ENCODE measurements at places on chromosomes 1 and 21.

DNA sequence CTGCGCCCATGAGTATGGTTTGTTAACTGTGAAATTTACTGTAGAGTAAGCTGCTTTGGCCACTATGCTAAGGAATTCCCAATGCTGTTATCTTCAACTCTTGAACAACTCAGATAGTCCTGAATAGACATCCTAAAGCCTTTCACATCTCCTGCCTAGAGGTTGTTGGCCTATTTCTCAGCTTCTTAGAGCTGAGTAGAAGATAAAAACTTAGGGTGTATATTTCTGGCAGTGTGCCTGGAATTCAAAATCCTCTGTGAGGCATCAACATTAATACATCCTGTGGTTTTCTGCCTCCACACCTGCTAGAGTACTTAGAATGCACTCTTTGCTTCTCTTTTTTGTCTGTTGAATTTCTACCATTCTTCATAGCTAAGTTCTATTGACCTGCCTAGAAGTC lies 45.8 kb upstream of the RC3H1 start:
- DNase-seq = no peak

DNA sequence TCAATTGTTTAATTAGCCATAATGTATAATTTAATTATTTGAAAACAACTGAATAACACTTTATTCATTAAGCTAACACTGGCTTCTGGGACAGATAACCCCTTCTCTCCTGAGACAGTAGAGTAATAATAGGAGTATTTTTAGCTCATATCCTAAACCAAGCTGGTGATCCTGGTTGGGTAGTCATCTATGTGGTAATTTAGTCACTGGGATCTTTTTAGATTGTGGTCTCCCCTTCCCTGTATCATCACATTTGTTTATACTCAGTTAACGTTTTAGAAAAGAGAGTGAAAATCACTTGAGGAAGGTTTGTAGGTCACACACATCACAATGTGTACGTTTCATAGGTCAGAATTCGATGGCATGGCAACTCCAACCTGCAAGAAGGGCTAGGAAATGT lies 1356.6 kb upstream of the ADGRL2 start:
- DNase-seq = no peak

- peak; percentile 25 for DNase-seq
Measured at GRCh38 chr1:193060938-193061337, 1.5 kb downstream of the RO60 start.

DNA sequence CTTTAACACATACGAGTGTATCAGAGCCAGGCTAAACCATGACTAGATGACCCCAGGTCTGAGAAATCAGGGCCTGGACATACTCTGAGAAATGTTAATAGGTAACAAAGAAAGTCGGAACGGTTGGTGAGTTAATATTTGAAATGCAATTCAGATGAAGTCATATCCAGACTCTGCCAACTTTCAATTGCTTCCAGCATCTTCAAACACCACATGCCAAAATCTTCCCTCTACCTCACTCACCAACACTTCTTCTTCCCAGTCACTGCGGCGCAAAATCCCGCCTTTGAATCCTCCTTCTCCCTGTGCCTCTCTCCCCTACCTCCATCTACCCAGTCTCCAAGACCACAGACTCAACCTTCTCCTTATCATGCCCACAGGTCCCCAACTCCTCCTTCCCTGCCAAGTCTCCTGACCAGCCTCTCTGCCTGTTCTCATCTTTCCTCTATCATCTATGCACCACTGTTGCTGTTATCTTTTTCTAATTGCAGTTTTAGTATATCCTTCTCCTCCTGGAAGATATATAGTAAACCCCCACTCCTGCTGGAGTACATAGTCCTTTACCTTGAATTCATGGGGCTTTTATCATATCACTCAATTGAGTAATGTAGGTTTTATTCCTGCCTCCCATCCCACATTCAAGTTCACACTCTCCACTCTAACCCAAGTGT lies 41.3 kb downstream of the ZBTB18 start:
- no peak for DNase-seq

DNA sequence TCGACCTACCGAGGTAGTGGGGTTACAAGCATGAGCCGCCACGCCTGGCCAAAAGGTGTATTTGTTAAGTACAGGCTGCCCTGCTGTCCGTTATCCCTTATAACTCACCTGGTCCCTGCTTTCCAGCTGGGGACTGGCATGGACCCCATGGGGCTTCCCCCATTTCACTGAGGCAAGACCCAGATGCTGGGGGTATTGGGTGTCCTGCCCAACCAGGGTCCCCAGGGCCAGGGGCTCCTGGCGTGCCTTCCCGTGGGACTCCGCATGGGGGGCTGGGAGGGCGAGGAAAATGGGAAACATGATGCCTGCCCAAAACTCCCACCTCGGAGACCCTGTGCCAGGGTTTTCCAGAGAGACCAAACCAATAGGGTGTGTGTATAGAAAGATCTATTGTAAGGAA lies 64.4 kb downstream of the FAAP20 start:
- no peak for DNase-seq

GRCh38 chr1:39045231-39045630 lies 19.1 kb downstream of the NDUFS5 start:
- DNase-seq = no peak

DNA sequence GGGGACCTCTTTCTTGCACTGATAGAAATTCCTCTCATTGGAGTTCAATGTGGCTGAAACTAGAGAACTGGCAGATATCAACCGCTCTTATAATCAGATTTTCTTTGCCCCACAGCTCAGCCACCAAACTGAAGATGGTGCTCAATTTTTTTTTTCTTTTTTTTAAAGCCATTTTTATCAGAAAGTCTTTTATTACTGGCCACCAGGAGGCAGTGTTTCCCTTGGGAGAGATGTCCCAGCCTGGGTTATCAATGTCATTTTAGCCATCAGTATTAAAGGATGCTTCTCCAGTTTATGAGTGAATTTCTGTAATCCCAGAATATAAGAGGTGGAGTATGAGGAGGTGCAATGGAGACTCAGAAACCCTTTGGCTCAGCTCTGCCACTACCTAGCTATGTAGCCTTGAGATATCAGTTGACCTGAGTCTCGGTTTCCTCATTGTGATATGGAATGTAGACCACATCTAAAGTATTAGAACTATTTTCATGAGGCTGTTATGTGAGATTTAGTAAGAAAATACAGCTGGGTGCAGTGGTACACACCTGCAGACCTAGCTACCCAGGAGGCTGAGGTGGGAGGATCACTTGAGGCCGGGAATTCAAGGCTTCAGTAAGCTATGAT lies 27.6 kb downstream of the CD244 start:
- DNase-seq = peak; percentile 74

GRCh38 chr1:95039360-95040031 lies 33.3 kb downstream of the ALG14 start:
- no peak for DNase-seq

DNA sequence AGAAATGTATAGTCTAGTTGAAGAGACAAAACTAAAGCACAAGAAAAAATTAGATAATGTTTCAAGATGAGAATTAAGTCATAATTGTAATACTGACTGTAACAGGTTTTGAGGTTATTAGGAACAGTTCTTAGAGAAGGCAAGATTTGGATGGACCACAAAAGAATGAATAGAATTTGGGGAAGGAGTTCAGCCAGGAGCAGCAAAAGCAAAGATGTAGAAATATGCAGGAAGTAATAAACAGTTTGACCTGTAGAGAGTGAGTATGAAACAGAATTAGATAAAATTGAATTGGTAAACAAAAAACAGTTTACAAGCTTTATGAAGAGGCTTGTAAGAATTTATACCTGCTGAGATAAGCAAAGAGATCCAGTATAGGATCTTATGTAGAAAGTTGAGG lies 16.3 kb downstream of the VPS45 start:
- no peak for DNase-seq

DNA sequence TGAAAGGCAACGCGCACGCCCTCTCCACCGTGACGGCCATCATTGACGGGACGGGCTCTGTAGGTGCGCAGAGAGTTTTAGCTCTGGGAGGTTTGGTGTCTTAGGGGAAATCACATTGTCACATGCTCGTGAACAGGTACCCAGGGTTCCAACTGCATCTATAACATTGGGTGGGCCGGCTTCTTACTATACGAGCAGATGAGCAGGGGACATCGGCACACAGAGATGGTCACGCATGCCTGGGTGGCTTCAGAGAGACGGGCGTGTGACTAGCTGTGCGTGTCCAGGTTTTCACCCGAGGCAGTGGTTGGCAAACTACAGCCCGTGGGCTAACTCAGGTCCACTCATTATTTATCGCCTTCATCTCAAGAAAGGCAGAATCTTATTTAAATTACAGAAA lies 54.7 kb downstream of the SLC37A1 start:
- DNase-seq = no peak

DNA sequence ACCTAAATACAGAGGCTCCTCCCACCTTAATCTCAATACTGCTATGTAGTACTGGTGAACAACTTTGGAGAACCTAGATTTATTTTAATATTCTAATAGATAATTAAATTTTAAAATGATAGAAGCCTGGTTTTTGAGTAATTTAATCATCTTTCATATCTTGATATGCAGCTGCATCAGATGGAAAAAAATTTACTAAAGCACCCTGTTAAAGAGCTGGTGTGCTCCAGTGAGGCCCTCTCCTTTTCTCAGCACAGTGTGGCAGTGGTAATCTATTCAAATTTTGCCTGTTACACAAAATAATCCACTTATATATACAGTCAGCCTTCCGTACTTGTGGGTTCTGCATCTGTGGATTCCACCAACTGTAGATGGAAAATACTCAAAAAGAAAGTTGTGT lies 82.8 kb downstream of the LRRC8C start:
- no peak for DNase-seq

DNA sequence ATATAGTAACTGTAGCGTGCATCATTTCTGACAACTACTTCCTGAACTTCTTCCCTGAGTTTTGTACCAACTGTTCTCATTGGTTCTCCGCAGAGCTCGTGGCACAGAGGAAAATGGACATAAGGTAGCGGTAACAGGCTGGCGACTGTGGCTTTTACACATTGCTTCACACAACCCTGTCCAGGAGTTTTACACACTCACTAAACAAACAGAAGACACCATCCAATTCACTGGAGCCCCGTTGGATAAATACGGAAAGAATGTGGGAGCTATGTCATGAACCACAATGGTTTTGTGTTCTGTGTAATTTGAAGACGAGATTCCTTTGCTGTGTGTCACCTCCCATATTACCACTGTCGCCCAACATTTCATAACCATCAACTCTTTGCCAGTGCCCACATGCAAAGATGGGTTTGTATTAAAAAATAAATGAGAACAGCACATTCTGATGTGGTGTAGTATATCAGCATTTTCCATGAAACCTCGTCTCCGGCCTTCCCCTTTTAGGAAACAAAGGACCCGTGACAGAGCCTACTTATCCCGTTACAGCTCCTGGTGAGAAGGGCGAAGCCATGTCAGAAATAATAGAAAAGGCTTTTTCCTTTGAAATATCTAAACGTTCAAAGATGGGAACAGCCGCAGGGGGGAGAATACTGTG lies 47.4 kb upstream of the ENAH start:
- DNase-seq = no peak

DNA sequence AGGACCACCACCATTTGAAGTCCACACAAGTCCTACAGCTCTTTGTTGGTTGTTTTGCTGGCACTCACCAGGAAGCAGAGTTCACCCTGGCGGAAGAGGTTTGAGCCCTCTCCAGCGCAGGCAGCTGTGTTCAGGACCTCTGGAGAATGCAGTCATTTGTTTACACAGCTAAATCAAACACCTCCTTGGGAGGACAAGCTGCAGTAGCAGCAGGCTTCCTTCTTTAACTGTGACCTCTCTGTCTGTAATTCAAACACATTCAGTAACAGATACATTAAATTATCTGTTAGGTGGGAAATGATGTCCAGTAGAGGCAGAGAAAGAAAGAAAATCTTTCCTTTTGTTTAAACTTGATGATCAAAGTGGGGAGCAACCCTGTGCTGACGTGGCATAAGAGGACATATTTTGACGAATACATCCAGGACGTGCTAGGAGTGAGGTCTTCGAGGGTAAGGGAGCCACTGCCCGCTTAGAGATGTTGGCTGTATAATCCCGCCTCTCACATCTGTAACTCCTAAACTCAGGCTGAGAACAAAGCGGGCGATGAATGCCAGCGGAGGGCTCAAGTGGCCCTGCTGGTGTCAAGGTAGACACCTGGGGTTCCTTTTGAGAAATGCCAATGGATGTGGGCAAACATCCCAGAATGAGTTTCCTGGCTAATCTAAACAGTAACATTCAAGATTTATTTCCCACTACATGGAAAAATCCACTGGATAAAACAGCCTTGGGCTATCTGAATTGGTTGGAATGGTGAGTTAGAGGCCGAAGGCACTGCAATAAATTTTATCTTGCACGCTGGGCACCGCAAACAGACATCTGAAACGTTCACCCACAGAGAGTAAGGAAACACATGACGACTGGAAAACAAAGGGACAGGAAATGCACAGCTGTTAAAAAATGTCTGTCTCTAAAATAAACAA lies 51.7 kb downstream of the ABCA4 start:
- DNase-seq = no peak

DNA sequence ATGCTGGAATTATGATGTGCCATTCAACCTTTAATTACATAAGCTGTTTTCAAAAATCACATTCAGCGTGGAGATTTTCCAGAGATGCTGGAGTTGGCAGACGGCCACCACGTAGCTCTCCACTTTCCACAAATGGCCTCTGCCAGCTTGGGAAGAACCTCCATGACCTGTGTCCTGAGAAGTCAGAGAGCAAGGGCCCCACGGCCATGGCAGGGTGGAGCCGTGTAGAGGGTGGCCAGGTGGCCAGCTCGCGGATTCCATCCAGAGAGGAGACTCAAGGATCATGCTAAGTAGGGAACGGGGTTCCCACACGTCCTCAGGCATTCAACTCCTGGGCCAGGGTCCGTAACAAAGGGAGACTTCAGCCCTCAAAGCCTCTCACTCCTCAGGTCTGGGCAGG lies 1.3 kb upstream of the GALE start:
- DNase-seq = no peak
